ENCODE measurements at places on chromosomes 1 and 21. TPM values are rescaled to one million over a fixed set of nuclear protein-coding genes. Genes with fewer than 3 reads are reported as not detected.

TGFB2 gene
- 107 TPM for total RNA-seq

PLA2G5 gene
- not detected for total RNA-seq

IL20 gene
- not detected for total RNA-seq

KIF1B gene
- 29.3 TPM for total RNA-seq

S1PR1 gene
- total RNA-seq = 62.2 TPM

SEMA4A gene
- total RNA-seq = 8.6 TPM

DIPK1A gene
- 7.7 TPM for total RNA-seq

DNA sequence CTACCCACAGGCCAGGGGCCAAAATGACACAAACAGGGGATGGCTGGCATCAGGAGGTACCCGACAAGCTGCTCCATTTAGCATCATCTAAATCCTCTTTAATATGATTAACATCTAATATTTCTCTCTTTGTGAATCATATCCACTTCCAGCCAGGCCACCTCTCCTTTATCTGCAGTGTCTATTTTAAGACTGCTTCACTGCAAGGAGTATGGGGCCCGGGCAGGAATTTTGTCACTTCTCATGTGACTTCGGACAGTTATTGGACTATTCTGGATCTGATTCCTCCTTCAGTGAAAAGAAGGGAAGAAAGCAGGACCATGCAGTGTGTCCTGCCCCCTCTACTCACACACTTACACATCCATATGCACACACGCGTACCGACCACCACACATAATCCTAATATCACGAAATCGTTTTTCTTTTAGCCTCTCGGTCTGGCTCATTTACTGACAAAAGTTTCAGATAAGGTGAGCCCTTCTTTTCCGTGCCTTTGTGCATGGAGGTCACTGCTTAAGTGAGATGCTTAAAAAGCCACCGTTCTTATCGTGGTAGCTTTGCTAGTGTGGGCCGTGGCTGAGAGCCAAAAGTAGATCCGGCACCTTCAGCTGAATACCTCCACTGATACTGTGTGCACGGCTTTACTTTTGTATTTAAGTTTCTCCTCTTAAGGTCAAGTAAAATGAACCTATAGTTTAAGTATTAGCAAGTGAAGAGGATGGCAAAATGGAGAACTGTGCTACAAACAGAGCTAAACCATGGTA, 26.0 kb downstream of the PROX1 start:
- no peak for DNase-seq

GRCh38 chr21:36347278-36347961, 27.4 kb downstream of the MORC3 start:
- no peak for DNase-seq

DNA sequence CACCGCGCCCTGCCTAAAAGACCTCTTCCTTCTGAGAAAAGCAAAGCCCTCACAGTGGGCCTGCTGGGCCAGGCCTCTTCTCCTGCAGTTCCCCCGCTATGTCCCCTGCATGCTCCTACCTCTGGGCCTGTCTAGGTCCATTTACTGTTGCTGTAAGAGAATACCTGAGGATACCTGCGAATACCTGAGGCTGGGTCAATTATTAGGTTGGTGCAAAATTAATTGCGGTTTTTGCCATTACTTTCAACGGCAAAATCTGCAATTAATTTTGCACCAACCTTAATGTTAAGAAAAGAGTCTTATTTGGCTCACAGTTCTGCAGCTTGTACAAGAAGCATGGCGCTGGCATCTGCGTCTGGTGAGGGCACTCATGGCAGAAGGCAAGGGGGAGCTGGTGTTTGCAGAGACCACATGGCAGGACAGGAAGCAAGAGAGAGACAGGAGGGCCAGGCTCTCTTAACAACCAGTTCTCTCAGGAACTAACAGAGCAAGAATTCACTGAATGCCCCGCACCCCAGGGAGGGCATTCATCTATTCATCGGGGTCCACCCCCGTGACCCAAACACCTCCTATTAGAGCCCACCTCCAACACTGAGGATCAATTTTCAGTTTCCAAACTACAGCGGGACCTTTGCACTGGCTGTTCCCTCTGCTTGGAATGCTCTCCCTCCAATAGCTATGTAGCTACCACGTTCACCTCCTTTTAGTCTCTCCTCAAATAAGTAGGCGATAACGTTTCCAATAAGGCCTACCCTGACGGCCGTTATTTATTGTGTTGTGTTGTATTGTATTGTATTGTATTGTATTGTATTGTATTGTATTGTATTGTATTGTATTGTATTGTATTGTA, 9.6 kb upstream of the UTS2 start:
- no peak for DNase-seq

GRCh38 chr1:244349103-244349531, 102.6 kb downstream of the ADSS2 start:
- DNase-seq = peak; percentile 94

GRCh38 chr1:173253046-173253445, 45.9 kb upstream of the TNFSF4 start:
- DNase-seq = no peak

- DNase-seq = peak; percentile 80
These were observed 29.0 kb upstream of the CTBS start for GRCh38 chr1:84603223-84603622.

DNA sequence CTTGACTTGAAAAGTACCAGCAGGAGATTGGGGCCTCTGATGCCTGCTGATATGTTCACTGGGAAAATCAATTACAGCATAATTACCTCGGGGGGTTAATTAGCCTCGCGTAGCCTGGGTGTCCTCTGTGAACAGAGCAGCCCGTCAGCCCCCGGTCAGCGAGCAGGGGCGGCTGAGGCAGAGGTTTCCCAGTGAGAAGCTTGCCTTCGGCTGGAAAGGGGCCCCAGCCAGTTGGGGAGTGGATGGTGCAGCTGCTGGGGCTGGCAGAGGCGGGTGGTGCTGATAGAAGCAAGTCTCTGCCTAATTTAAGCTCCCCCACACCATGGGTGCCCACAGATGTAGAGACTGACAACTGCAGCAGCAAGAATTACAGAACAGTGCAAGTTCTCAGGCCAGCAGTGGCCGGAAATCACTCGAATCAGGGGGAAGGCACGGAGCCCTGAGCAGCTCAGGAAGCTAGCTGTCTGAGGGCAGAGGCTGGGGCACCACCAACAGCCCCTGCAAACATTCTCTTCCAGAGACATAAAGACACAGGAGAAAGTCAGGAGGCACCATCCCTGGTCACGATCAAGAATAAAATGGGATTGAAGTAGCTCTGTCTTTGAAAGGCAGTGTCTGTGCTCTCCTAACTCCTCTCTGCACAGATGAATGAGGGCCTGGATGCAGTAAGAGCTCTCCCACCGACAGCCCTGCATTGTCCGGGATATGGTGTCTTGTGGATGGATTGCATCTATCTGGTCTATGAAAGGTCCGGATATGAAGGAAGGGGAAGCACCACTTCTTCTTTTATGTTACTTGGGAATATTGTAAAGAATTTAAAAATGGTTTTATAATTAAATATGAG, 166.5 kb upstream of the CD34 start:
- no peak for DNase-seq

DNA sequence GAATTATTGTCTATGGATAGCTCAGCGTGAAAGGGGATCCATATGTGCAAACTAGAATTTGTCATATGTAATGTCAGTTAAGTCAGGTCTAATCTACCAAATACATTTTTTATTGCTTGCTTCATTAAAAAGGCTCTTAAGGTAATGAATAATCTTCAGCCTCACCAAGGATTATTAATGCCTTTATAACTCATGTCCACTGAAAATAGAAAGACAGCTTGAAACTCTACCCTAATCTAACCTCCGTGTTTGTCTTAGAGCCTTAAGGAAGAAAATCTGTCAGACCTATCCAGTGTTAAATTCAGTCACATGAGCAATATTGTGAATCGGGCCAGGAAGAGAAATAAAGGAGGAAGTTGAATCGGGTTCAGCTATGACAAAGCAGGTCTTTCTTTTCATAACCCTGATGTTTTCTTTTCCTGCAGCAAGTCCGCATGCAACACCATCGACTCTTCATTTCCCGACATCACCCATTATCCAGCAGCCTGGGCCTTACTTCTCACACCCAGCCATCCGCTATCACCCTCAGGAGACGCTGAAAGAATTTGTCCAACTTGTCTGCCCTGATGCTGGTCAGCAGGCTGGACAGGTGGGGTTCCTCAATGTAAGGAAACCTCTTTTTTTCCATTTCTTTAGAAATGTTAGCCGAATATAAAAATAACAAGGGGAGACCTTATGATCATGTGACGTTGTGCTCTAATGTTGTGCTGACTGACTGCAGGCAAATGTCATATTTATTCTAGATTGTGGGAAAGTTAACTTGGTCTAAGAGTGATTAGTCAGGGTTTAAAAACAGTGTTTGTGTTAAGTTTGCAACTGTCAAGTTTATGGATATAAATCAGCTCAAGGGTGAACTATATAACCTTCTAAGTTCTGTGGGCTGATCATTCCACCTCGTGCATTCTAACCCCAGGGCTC, 321.0 kb downstream of the TM2D1 start:
- DNase-seq = peak; percentile 48

DNA sequence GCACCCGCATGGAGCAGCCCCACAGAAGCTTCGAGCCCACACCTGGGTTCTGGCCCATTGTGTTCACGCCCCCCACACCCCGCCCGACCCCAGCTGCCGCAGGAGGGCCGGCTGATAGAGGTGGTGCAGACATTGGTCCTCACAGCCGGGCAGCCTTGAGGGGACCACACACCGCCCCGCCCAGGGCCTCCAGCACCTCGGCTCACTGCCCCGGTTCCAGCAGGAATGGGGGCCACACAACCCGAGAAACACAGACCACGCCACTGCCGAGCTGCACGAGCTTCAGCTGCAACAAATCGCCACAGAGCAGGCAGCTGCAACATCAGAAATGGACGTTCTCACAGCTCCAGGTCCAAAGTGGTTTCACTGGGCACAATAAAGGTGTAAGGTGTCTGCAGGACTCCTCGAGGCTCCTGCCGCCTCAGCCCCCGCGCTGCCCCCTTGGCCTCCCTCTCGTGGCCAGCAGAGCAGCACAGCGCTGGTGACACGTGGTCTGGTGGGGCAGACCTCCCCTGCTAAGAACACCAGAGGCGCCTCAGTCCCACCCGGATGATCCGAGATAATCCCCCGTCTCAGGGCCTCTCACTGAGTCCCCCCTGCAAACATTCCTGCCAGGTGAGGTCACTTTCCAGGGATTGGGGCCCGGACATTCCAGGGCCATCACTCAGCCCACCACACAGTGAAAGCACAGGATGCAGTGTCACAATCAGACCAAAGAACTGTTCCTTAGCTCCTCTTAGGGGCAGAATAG, 62.3 kb upstream of the ADARB1 start:
- DNase-seq = peak; percentile 63

- peak; percentile 74 for DNase-seq
These were observed 995 bp downstream of the ID3 start for GRCh38 chr1:23558140-23558871.

DNA sequence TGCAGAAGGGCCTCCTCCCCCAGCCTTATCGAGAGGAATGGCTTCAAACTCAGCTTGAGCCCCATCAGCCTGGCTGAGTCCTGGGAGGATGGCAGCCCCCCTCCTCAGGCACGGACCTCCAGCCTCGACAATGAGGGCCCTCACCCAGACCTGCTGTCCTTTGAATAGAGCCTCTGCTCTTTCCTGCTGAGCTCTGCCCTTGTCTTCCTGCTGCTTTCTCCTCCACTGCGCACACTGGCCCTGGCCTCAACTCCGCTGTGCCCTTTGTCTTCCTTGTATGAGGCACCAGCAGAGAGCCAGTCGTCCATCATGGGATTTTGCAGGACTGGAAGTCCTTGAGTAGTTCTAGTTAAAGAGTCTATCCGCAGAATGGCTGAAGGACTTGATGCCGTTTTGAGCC, 2.0 kb downstream of the C1orf226 start:
- DNase-seq = no peak

GRCh38 chr1:39575191-39576015, 1.2 kb downstream of the PABPC4 start:
- DNase-seq = peak; percentile 70

DNA sequence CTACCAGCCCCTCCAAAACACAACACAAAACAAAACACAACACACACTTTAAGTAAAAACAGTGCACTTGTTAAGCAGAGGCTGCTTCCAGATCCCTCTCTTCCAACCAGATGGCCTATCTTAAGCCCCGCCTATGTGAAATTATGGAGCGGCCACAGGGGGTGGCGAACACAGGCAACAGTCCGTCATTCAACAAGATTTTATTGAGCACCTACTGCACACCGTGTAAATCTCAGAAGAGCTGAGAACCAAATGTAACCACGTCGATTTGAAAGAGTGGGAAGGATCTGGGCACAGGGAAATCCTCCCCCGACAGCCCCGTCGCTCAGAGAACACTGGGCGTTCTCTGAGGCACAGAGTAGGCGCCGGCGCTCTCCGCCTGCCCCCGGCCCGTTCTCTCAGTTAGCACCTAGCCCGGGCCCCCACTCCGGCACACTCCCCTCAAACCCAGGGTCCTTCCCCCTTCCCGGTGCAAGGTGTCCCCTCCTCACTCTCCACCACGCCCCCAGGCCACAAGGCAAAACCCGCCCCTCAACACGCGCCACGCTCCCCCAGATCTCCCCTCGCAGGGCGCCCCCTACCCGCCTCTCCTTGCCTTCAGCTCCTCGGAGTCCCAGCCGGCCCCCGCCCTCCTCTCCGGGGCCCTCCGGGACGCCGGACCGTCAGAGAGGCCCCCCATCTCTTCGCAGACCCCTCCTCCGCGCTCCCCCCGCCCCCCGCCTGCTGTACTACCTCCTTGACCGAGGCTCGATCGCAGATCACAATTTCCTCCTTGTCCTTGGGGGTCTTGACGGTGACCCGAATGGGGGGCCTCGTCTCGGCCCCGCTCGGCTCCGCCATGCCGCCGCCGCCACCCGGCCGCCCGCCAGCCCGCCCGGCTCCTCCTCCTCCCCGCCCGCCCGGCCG, 483 bp downstream of the UBQLN4 start:
- DNase-seq = peak; percentile 84

- no peak for DNase-seq
These were observed 12.2 kb downstream of the ADAMTS1 start for GRCh38 chr21:26833011-26833410.

GRCh38 chr1:219573960-219574359, 38.9 kb downstream of the ZC3H11B start:
- no peak for DNase-seq

DNA sequence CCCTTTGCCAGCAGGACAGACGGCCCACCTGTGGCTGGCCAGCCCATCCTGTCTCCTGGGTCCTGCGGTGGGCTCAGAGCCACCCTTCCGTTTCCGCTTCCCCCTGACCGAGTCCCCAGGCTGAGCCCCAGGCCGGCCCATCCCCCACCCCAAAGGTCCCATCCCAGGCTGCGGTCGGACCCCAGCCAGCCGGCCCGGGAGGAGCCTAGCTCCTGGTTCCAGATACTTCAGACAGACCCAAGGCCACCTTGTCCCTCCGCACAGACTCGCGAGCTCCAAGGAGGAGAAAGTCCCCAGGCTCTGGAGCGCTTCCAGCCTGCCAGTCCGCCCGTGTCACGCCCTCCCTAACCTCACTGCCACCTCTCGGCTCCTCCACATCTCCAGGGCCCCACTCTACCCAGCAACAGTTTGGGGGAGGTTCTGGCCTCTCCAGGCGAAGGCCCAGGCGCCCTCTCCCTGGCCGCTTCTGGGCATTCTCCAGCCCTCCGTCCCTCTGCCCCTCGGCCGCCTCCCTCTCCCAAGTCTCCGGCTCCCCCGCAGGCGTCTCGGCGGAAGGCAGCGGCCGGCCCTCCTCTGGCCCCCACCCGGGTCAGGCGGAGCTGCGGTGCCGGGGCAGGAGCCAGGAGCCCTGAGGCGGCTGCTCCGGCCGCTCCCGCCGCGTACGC, 835 bp downstream of the LRRN2 start:
- peak; percentile 14 for DNase-seq

- no peak for DNase-seq
These were observed 133.9 kb upstream of the SGIP1 start for GRCh38 chr1:66399888-66400529.

GRCh38 chr21:30936207-30936606, 54.8 kb upstream of the KRTAP11-1 start:
- no peak for DNase-seq

GRCh38 chr1:156524481-156524869, 23.9 kb upstream of the MEF2D start:
- DNase-seq = peak; percentile 55

- DNase-seq = no peak
These were observed 27.4 kb downstream of the LGALS8 start for GRCh38 chr1:236550961-236551851.
